ENCODE measurements at places on chromosomes 5 and 9.

DNA sequence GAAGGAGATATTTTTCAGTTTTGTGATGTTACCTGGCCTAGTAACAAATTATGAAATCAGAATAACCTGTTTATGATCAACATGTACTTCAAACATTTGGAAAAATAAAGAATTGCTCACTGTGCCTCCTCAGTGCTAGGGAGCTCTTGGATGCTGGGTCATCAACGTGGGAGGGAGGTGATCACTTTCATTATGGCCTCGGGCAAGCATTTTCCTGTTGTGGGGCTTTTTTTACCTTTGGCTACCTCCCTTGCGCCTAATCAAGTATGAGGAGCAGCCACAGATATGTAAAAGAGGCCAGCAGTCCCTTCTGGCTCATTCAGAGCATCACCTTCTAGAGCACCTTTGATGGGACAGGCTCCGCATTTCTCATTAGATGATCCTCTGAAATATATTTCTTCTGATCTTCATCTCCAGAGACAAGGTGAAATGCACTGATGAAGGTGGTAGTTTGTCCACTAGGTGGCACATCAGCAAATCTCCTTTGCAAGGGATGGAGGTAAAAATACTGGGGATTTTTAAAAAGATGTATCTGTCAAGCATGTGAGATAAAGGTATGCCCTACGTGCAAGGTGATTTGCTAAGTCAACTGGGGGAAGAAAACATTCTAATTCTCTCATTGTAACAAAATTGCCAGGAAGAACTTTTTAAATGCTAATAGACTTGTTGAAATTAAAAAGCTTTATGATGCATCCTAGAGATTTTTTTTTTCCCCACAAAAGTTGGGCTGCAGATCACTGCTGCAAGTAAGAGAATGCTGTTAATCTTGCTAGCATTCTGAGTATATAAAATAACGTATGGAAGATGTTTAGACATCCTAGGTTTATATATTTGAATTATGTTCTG, 218.2 kb downstream of the MAST4 start:
- DNase-seq: peak; percentile 74
- H3K27me3 ChIP-seq: peaks cover 4% of the 10 kb centered on the region
- H3K4me1 ChIP-seq: peaks cover 26% of the 10 kb centered on the region
- no peak overlapping the region for H3K4me3 ChIP-seq
- no peak overlapping the region for H3K27ac ChIP-seq

DNA sequence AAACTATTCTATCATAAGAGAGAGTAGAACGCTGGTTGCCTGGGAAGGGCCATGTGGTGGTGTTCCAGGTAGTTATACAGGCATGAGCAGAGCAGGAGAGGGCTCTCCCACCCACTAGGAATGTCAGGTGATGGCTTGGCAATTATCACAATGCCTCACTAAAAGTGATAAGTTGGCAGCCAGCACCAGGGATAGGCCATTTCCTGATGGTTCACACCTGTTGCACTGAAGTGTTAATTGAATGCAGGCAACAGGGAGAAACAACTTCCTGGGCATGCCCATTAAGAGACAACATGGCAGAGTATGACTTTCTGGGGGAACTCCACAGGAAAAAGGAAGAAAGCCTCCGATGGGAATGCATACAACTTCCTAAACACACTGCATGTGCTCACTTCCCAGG, 593.2 kb downstream of the ELAVL2 start:
- no peaks in the 10 kb centered on the region for H3K36me3 ChIP-seq
- DNase-seq: no peak
- no peaks in the 10 kb centered on the region for H3K4me1 ChIP-seq
- no peak overlapping the region for H3K4me3 ChIP-seq
- no peaks in the 10 kb centered on the region for H3K27me3 ChIP-seq

- H3K36me3 ChIP-seq: no peaks in the 10 kb centered on the region
- H3K4me3 ChIP-seq: no peak overlapping the region
- no peak overlapping the region for H3K27ac ChIP-seq
- DNase-seq: no peak
- peaks cover 7% of the 10 kb centered on the region for H3K4me1 ChIP-seq
Observed at GRCh38 chr9:113622600-113623400, 159.3 kb downstream of the RGS3 start.

DNA sequence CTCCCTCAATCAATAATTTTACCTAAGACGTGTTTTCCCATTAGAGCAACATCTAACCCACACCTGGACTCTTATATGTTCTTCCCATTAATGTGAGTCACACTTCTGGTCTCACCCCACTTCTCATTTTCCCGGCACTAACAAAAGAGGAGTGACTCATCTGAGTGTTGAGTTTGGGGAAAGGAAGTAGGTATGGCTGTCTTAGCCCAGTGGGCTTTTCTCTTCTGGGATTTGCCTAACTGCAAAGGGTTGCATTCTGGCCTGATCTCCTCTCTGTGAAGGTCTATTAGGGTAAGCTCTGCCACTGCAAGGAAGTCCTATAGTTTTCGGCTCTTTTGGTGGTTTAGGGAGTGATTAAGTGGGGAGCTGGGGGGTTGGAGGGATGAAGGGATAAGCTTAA, 195.6 kb downstream of the KIAA0825 start:
- H3K4me3 ChIP-seq: no peak overlapping the region
- no peaks in the 10 kb centered on the region for H3K27me3 ChIP-seq
- DNase-seq: no peak
- H3K4me1 ChIP-seq: no peaks in the 10 kb centered on the region

GRCh38 chr5:172561151-172561550, 79.9 kb upstream of the NEURL1B start:
- H3K27ac ChIP-seq: no peak overlapping the region
- H3K27me3 ChIP-seq: no peaks in the 10 kb centered on the region
- no peak for DNase-seq
- no peaks in the 10 kb centered on the region for H3K4me1 ChIP-seq
- H3K36me3 ChIP-seq: no peaks in the 10 kb centered on the region

GRCh38 chr5:6216471-6217075, 161.8 kb downstream of the MED10 start:
- H3K4me3 ChIP-seq: no peak overlapping the region
- no peaks in the 10 kb centered on the region for H3K36me3 ChIP-seq
- no peaks in the 10 kb centered on the region for H3K27me3 ChIP-seq
- no peak for DNase-seq
- no peak overlapping the region for H3K27ac ChIP-seq

DNA sequence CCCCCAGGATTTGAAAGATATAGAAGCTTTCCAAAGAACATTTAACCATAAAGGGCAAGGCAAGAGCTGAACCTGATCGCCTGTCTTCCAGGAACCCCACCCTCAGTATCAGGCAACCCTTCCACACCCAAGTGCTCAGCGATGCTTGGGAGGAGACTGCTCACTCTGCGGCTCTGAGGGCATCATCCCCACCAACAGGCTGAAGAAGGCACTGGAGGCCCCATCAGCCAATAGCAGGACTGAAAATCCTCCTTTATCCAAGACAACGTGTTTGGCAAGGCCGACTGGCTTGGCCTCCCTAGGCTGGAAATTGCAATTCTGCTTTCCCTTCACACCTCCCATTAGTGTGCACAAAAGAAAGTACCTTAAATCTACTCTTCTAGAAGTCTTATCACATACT, 1.4 kb upstream of the PPP2CA start:
- peak overlapping the region; percentile 96 for H3K4me3 ChIP-seq
- H3K4me1 ChIP-seq: peaks cover 32% of the 10 kb centered on the region

GRCh38 chr5:143086908-143087637, 316.4 kb downstream of the NR3C1 start:
- no peaks in the 10 kb centered on the region for H3K27me3 ChIP-seq
- no peaks in the 10 kb centered on the region for H3K36me3 ChIP-seq
- H3K4me3 ChIP-seq: no peak overlapping the region
- no peak overlapping the region for H3K27ac ChIP-seq
- no peak for DNase-seq
- H3K4me1 ChIP-seq: no peaks in the 10 kb centered on the region

GRCh38 chr5:10525124-10525495, 38.8 kb upstream of the ANKRD33B start:
- H3K27ac ChIP-seq: no peak overlapping the region
- no peak for DNase-seq
- H3K4me3 ChIP-seq: no peak overlapping the region

DNA sequence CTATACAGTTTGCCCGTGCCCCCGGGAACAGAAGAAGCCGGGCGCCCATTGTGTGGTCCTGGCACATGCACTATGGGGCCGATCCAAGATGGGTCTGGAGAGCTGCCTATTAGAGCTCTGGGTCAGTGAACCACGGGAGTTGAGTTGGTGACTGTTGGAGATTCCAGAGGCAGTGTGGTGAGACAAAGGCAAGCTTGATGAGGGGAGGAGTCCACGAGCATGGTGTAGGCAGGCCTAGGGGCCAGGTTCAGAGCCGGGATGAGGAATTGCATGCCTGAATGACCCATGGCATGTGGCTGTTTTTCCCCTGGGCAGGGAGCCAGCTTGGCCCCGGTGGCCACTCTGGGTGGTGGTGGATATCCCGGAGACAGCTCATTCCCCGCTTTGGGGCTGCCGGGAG, 84.4 kb upstream of the STC2 start:
- H3K4me3 ChIP-seq: no peak overlapping the region
- H3K4me1 ChIP-seq: no peaks in the 10 kb centered on the region
- H3K27me3 ChIP-seq: peaks cover 5% of the 10 kb centered on the region
- H3K36me3 ChIP-seq: no peaks in the 10 kb centered on the region
- DNase-seq: no peak
- no peak overlapping the region for H3K27ac ChIP-seq

DNA sequence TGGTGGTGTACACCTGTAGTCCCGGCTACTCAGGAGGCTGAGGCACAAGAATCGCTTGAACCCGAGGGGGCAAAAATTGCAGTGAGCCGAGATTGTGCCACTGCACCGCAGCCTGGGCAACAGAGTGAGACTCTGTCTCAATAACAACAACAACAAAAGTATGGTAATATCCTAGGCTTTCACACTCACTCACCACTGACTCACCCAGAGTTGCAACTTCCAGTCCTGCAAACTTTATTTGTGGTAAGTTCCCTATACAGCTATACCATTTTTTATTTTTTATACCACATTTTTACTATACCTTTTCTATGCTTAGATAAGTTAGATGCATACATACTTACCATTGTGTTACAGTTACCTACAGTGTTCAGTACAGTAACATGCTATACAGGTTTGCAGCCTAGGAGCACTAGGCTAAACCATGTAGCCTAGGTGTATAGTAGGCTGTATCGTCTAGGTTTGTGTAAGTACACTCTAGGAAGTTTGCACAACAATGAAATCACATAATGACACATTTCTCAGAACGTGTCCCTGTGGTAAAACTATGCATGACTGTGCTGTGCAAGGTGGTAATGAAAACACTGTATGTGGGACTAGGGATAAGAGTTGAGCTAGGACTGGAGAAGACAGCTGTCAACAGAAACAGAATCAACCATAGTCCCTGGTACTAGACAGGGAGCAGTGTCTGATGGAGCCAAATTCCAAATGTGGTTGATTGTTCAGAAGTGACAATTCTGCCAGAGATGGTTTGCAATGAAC, 109.5 kb upstream of the RAD23B start:
- no peaks in the 10 kb centered on the region for H3K4me1 ChIP-seq
- H3K36me3 ChIP-seq: no peaks in the 10 kb centered on the region
- H3K4me3 ChIP-seq: no peak overlapping the region
- H3K27me3 ChIP-seq: no peaks in the 10 kb centered on the region
- DNase-seq: no peak

DNA sequence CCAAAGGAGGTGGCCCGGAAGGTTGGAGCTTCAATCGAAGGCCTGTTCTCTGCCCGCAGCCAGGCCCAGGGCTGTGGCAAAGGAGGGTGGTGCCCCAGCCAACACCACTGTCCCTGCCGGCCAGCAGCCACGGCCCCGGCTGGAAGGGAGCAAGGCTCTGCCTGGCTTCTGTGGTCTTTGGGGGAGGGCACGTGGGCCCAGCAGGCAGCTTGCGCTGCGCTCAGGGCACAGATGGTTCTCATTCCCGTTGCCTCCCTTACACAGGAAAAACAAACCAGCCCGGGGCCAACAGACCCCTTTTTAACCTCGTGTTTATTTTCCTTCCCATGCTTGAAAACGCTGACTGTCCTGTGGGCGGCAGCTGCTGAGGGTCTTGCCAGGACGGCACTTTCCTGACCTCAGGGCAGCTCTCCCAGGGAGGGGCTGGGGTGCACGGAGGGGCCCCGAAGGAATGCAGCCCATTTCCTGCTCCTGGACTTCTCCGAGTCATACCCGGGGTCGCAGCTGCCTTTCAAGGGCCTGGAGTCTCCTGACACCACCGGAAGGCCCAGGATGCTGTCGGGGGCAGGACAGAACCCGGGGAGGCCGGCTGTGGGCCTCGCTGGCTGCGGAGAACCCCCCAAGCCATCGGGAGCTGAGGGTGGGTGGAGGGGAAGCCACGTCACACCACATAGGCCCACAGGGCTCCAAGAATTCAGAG, 1.1 kb upstream of the GPSM1 start:
- H3K4me1 ChIP-seq: no peaks in the 10 kb centered on the region
- no peak overlapping the region for H3K27ac ChIP-seq
- H3K27me3 ChIP-seq: peaks cover 5% of the 10 kb centered on the region
- DNase-seq: no peak
- no peak overlapping the region for H3K4me3 ChIP-seq

DNA sequence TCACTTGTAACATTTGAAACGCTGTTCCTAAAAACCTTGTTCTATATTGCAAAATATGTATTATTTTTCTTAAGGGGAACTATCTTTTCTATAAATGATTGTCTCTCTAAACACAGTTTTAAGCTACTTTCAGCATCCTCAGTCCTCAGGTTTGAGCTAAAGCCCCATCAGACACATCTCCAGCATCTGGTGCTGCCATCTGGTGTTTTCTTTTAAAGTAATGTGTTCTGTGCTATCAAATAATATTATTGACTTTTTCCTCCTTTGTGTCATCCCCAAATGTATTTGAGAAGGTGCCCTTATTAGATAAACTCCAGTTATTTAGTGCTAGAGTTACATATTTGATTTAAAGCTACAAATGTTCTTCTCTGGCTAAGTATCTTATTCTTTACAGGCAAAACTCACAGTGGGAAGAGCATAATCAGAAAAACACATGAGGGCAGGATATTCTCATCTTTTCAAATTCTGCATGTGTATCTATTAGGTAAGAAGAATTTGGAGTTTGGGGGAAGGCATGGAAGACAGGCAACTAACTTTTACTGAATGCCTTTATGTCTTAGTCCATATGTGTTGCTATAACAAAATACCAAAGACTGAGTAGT, 27.5 kb downstream of the ZNF474 start:
- H3K4me1 ChIP-seq: peaks cover 4% of the 10 kb centered on the region
- H3K36me3 ChIP-seq: no peaks in the 10 kb centered on the region
- no peak overlapping the region for H3K27ac ChIP-seq

GRCh38 chr5:54320256-54320655, 9.9 kb upstream of the ARL15 start:
- DNase-seq: no peak
- no peak overlapping the region for H3K27ac ChIP-seq
- no peaks in the 10 kb centered on the region for H3K36me3 ChIP-seq
- peaks cover 41% of the 10 kb centered on the region for H3K27me3 ChIP-seq
- H3K4me3 ChIP-seq: no peak overlapping the region
- peaks cover 3% of the 10 kb centered on the region for H3K4me1 ChIP-seq

GRCh38 chr9:77853716-77854115, 177.9 kb downstream of the GNAQ start:
- H3K27ac ChIP-seq: no peak overlapping the region
- no peak for DNase-seq
- peaks cover 12% of the 10 kb centered on the region for H3K4me1 ChIP-seq
- no peaks in the 10 kb centered on the region for H3K36me3 ChIP-seq
- no peaks in the 10 kb centered on the region for H3K27me3 ChIP-seq
